ENCODE measurements at places on chromosomes 7 and 10.

- no peak for DNase-seq
Measured at GRCh38 chr7:28277364-28277763, 96.8 kb upstream of the JAZF1 start.

DNA sequence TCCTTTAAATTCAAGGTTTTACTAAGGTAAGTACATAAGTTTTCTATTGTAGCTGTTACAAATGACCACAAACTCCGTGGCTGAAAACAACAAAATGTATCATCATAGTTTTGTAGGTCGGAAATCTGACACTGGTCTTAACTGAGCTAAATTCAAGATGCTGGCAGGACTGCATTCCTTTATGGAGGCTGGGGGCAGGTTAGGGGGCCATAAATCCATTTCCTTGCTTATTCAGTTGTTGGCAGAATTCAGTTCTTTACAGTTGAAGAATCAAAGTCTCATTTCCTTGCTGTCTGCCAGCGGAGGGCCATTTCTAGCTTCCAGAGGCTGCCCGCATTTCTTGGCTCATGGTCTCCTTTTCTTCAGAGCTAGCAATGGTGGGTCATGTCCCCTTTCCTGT lies 11.2 kb upstream of the PRR15 start:
- no peak for DNase-seq

DNA sequence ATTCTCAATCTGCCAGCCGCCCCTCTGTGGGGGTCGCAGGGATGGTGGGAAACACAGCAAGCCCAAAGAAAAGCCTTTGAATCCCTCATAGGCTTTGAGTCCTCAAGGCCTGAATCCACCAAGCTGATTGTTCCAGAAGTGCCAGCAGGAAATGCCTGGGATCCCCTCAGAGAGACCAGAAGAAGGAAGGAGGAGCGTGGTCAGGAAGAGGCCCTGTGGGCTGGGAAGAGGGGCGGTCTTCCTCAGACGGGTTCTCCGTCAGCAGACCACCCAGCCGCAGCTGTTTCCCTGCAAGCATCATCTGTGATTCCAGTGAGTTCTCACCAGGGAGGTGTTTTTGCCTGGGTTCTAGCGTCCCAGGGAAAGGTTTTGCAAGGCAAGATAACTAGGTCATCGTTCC lies 190.0 kb upstream of the KLF6 start:
- DNase-seq, result no peak

DNA sequence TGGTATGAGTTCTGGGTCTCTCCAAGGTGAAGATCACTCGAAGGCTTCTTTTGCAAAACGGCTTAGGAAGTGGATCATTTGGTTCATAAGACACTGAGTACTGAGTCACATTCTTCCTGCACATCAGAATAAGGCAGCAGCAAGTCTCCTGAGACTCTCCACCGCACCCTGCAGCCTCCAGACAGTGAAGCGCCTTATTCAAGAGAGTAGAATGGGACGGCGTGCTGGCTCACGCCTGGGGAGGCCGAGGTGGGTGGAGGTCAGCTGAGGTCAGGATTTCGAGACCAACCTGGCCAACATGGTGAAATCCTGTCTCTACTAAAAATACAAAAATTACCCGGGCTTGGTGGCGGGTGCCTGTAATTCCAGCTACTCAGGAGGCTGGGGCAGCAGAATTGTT lies 70.3 kb downstream of the C10orf143 start:
- no peak for DNase-seq

- DNase-seq, result no peak
Measured at GRCh38 chr7:126370038-126370668, 882.6 kb downstream of the GRM8 start.

GRCh38 chr10:24720096-24720495 lies 3.6 kb downstream of the ARHGAP21 start:
- no peak for DNase-seq

GRCh38 chr7:135894816-135895215 lies 82.3 kb downstream of the MTPN start:
- DNase-seq, result no peak

GRCh38 chr7:20778063-20778721 lies 8.5 kb downstream of the SP8 start:
- DNase-seq, result no peak

- DNase-seq, result no peak
Measured at GRCh38 chr7:45919231-45919784, 1.8 kb downstream of the IGFBP3 start.

- no peak for DNase-seq
Measured at GRCh38 chr7:99560834-99561736, 2.6 kb downstream of the ZNF655 start.

DNA sequence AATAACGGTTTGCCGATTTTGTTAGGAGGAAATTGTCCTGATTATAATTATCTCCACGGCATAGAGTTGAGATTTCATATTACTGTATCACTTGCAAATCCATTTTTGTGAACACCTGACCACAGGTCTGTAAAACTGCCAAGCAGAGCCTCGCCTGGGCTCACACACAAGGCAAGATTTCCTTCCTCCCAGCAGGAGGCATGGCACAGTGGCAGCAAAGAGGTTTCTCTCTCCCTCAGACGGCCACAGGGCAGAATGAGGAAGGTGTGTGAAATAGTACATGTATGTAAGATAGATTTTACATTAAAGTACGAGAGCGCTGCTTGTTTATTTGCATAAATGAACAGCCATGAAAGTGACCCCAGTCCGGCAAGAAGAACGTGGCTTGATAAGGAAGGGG lies 130.1 kb downstream of the CELF2 start:
- no peak for DNase-seq

GRCh38 chr10:11587722-11588259 lies 23.7 kb downstream of the USP6NL start:
- DNase-seq, result no peak

- DNase-seq, result no peak
Measured at GRCh38 chr10:68578974-68579373, 18.8 kb downstream of the TET1 start.

- DNase-seq, result peak; percentile 76
Measured at GRCh38 chr7:100626530-100627237, 14.3 kb downstream of the MOSPD3 start.

DNA sequence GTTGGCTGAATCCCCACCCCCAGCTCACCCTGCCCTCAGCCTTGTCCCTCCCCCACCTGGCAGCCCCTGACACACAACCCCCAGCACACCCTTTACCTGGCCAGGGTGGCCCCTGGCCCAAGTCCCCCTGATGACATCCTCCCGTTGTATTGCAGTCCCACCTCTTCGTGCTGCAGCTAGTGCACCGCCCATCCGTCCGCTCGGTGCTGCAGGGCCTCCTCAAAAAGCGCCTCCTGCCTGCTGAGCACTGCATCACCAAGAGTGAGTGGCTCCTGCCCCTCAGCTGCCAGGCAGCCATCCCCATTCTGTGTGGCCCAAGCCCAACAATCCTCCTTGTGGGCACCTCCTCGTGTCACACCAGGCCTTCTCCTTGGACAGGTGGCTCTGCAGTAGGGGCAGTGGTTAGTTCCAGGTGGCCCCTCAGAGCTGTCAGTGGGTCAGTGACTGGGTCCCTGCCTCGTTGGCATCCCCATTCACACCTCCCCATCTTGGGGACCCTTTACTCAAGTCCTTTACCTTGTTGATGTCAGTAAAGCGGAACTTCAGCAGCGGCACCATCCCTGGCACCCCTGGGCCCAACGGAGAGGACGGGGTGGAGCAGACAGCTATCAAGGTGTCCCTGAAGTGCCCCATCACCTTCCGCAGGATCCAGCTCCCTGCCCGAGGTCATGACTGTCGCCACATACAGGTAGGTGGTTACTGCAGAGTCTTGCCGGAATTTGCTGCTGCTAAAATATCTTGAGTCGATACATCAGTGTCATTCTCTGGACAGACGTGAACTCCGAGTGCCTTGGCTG lies 14.3 kb downstream of the ZMIZ2 start:
- no peak for DNase-seq

DNA sequence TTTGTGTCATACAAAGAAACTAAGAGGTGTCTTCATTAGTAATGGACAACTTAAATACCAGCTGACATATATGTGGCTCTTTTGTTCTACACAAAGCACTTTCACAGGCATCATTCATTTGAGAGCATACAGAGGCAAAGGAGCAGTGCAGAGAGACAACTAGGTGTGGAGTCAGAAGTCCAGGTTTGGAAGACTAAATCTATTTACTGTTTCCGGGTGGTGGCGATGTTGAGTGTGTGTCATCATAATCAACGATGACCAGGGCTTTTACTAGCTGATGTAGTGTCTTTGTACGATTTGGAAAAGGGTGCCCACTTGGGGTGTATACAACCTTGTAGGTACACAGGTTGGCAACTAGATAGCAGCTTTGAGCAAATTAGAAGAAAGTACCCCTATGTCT lies 195.5 kb upstream of the CCDC6 start:
- no peak for DNase-seq

DNA sequence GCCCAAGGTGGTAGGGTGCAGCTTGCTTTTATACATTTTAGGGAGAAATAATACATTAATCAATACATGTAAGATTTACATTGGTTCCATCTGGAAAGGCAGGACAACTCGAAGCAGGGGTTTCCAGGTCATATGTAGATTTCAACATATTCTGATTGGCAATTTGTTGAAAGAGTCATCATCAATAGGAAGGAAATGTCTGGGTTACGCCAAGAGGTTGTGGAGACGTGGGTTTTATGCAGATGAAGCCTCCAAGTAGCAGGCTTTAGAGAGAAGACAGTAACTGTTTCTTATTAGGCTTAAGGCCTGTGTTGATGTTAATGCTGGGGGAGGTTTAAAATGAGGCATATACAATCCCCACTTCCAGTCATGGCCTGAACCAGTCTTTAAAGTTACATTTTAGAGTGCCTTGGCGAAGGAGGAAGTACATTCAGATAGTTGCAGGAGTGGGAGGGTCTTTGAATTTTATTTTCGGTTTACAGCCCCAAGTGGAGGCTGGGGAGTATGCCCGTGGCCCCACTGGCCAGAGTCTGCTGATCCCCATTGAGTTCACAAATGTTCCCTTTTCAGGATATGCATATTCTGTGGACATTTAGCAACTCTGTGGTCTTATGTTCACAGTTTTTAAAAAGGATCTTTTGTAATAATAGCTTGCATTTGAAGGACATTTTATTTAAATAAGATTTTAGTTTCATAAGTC lies 166.0 kb upstream of the GDF10 start:
- no peak for DNase-seq

DNA sequence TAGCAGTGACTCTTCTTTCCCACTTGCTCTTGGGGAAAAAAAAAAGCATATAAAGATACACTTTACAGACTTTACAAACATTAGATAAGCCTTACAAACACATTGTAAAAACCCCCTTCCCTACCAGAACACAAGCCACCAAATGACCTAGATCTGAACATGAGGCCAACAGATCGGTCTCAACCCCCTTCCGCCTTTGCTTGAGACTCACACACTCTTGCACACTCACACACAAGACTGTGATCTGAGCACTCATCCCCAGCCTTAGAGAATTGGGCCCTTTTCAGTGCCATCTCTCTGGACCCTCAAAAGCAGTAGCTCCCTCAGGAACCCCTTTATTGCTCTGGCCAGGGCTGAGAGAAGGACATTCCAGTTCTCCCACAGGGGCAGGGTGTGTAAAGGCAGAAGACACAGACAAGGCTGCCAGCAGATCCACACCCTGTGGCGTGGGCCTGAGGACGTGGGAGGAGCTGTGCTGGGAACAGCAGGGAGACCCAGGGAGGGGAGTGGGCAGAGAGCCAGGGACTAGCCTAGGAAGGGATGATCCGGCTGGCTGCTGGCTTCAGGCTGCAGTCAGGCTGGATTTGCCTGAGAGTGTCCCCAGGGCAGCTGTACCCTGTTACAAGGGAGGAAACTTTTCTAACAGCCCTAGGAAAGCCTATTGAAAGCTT lies 206.7 kb downstream of the KIAA1217 start:
- no peak for DNase-seq

GRCh38 chr10:47276071-47276470 lies 23.9 kb upstream of the GDF10 start:
- DNase-seq, result no peak

GRCh38 chr10:28681291-28681763 lies 4.0 kb downstream of the BAMBI start:
- DNase-seq, result no peak

GRCh38 chr7:71846160-71846559 lies 566.0 kb downstream of the CALN1 start:
- DNase-seq, result no peak

- no peak for DNase-seq
Measured at GRCh38 chr10:84825330-84825729, 496.9 kb downstream of the CCSER2 start.

- no peak for DNase-seq
Measured at GRCh38 chr7:42174391-42174912, 62.6 kb downstream of the GLI3 start.

DNA sequence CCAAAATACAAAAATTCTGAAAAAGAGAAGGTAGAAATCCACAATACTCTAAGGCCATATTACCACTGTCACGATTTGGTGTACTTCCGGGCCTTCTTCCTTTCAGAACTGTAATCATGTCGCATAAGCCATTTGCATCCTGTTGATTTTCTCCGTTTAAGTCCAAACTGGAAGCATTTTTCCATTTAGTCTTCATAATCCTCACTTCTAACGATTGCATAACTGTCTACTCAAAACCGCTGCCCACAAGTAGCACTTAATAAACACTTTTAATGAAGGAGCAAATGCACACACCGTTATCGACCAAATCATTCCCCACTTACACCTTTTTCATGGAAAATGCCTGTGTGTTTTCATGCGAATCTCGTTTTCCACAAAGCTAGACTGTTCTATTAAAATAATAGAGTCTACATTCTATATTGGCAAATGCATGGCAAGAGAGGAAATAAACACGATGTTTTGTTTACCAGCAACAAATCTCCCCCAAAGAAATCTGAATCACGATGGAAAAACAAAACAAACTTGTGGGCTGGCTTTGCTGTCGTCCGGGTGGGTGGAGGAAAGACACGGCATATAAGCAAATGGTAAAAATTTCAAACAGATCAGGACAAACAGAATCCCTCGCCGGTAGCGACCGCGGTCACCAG lies 1.0 kb downstream of the ATE1 start:
- no peak for DNase-seq

DNA sequence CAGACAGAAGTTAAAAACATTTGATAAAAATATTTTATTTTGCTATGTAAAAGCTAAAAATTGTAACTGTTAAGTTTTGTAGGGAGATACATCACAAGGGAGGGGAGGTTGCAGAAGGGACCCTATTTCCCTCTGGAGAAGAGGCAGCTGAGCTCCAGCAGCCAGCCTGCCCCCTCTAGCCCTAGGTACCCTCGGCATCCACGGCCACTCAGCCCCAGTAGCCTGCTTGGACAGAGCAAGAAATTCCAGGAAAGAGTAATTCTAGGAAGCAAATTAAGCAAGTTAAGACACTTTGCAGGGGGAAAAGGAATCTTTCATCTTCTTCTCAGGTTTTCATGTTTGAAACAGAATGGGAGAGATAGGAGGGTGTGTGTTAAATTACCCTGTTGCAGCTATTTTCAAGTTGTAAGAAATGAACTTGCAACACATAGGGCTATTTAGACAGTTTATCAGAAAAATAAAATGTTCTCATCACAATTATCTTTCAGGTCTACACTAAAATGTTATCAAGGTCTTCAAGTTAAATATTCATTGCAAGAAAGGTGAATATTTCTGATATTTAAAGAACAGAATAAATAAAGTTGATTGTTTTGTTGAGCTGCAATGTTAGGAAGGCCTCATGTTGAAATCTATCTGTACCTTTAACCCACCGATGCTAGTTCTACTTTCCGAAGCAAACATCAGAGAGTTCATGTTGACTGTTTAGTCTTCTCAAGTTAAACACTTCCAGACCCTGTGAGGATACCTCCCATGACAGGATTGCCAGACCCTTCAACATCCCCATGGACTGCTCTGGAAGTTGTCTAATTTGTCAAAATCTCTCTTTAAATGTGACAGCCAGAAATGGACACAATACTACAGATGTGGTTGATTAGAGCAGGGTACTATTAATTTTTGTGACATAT lies 5.5 kb downstream of the SGCE start:
- DNase-seq, result no peak

- DNase-seq, result no peak
Measured at GRCh38 chr10:52436664-52437063, 122.6 kb downstream of the DKK1 start.

- DNase-seq, result peak; percentile 4
Measured at GRCh38 chr10:2949948-2950354, 117.4 kb upstream of the PFKP start.

All from stimulated activated CD4-positive, alpha-beta T cell treated with anti-CD3 and anti-CD28 coated beads, Interleukin-1b, Interleukin-23, amount 100 ng/mL, for 1 hour (primary cell).